ENCODE measurements at places on chromosomes 7 and 10.
A peak's percentile ranks its signal among the peaks of the same experiment; 100 is the strongest.

DNA sequence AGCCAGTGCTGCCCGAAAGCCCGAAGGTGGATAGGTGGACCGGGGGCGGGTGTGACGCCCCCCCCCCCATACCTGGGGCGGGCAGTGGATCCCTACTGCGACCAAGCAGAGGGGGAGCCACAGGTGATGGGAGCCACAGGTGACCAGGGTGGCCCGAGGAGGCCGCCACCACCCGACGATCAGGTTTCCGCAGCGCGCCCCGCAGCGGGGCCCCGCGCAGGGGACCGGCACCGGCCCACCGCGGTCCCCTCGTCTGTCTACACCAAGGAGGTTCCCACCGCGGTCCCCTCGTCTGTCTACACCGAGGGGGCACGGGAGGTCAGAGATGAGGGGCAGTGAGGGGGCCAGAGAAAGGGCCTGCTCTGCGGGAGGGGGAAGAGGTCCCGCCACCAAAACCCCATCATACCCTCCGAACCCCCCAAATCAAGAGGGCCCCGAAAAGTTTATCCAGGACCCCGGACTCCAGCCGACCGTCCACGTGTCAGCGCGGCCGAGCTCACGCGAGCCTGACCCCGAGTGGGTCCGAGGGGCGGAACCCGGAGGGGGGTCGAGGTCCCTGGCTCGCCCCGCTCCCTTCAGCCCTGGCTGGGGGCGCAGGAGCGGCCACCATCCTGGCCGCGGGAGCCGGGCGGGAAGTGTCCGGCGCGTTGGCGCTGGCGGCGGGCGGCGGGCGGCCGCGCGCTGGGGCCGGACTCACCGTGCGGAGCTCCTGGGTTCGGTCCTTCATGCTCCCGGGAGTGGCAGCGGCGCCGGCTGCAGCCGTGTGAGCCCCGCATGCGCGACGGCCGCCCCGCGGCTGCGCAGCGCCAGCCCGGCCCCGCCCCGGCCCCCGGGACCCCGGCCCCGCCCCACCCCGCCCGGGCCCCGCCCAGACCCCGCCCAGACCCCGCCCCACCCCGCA is at the start of gene STX1A:
Gene STX1A (minus strand): TSS at position 765 of the 901 bp plus-strand sequence. CDS start 38 bp downstream, at position 727.
- peak; percentile 85 for DNase-seq

DNA sequence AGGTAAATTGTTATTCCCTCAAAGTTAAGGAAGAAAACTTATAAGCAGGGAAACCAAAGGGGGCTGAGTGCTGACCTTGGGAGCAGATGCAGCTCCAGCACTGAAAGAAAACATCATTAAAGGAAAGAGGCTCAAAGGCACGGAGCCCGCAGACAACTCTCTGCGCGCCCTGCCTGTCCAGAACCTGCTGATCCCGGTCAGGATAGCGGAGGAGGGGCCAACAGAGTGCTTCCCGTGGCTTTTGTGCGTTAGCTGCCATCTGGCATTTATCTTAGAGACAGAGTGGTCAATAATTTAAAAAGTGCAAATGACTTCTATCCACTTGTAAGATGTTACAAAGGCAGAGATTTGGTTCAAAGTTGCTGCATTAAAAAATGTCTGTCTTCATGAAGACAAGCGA is 162.1 kb downstream of the FANK1 start:
- DNase-seq, result peak; percentile 83

- no peak for DNase-seq
Measured at GRCh38 chr7:156487811-156488533, 152.6 kb upstream of the RNF32 start.

- no peak for DNase-seq
Measured at GRCh38 chr10:104424719-104425118, 71.1 kb downstream of the CFAP58 start.

- DNase-seq, result peak; percentile 62
Measured at GRCh38 chr10:47326927-47327330, 4.7 kb downstream of the GDF2 start.

GRCh38 chr7:71326595-71326994 is 194.7 kb downstream of the GALNT17 start:
- DNase-seq, result no peak

DNA sequence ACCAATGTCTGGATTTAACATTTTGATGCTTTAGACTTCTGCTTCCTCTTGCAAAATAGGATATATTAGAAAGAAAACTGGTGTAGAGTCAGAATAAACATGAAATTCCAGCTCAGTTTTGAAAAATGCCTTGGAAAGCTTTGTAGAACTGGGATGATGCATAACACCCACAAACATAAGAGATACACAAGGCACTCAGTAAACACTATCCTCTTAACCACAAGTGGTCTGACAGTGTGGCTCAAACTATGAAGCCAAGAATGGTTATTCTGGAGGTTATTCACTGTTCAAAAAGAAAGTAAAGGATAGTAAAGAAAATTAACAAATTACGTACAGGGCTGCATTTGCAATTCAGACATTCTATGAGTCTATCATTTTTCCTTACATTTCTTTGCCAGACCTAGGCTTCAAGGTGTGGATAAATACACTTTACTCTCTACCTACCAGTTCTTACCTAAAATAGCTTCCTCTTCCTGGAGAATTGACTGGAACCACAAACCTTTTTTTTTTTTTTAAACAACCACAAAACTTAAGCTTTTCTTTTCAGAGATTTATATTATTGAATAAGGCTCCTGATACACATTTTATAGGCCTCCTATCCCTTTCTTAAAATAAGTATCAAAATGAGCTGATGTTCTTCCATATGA is 9.0 kb upstream of the RSBN1L start:
- no peak for DNase-seq

DNA sequence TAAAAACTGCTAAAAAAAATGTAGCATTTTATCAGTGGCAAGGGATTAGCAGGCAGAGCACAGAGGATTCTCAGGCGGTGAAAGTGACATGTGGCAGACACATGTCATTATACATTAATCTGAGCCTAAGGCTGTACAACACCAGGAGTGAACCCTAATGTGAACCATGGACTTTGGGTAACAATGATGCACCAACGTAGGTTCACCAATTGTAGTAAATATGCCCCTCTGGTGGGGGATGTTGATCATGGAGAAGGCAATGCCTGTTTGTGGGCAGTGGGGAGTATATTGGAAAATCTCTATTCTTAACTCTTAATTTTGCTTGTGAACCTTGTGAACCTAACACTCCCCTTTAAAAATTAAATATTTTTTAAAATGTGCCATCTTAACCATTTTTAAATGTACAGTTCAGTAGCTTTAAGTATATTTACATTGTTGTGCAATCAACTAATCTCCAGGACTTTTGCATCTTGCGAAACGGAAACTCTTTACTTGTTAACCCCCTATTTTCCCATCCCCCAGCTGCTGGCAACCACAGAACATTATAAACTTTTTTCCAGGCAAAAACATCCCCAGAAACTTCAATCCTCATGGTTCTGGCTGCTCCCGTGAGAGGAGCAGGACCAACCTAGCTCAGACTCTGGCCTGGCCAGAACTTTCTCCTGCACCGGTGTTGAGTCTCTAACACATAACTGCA is 29.9 kb downstream of the LRRC20 start:
- DNase-seq, result no peak

DNA sequence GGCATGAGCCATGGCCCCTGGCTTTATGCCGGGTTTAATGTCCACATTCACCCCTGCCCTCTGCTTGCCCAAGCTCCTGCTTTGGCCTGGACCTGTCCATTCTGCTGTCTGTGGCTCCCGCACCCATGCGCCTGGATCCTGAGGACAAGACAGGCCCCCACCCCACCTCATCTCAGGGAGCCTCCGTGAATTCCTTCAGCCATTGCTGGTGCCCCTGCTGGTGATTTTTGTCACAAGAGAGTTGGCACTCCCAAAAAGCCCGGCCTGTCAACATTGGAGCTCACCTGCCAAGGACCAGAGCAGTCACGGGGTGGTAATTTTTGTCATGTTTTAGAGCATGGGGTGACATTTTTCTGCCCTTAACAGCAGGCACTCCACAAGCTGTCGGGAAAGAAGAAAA is 127.5 kb upstream of the PLXNA4 start:
- DNase-seq, result no peak

DNA sequence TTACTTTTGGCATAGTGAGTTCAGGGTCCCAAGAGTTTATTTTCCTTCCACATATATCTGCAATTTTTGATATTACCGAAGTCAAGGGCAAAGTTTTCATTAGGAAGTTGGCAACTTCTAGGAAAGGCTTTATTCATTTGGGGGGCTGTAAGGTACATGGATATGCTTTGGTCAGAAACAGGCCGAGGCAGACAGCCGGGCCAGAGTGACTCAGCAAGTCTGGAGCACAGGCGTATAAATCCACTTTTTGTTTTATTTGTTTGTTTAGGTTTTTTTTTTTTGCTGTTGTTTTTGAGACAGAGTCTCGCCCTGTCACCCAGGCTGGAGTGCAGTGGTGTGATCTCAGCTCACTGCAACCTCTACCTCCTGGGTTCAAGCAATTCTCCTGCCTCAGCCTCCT is 3.7 kb downstream of the ZNF680 start:
- no peak for DNase-seq

- no peak for DNase-seq
Measured at GRCh38 chr10:92844746-92845145, 3.6 kb upstream of the EXOC6 start.

DNA sequence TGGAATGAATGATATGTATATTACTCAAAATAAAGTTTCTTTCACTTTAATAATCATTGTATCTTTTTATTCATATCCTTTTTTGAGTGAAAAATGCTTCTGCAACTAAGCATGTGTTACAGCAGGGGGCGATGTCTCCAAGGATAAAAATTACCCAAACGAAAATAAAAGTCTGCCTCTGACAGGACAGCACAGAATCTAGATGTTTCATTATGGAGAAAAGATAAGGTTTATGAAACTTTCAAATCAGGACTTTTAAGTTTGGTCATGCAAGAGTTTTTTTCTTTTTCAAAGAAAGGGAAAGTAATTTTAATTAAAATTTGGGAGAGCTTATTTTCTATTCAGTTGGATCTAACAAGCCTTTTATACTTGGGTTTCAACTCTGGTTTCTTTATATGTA is 48.4 kb downstream of the TES start:
- peak; percentile 25 for DNase-seq

GRCh38 chr7:66768865-66769832 is 28.6 kb downstream of the RABGEF1 start:
- DNase-seq, result no peak

DNA sequence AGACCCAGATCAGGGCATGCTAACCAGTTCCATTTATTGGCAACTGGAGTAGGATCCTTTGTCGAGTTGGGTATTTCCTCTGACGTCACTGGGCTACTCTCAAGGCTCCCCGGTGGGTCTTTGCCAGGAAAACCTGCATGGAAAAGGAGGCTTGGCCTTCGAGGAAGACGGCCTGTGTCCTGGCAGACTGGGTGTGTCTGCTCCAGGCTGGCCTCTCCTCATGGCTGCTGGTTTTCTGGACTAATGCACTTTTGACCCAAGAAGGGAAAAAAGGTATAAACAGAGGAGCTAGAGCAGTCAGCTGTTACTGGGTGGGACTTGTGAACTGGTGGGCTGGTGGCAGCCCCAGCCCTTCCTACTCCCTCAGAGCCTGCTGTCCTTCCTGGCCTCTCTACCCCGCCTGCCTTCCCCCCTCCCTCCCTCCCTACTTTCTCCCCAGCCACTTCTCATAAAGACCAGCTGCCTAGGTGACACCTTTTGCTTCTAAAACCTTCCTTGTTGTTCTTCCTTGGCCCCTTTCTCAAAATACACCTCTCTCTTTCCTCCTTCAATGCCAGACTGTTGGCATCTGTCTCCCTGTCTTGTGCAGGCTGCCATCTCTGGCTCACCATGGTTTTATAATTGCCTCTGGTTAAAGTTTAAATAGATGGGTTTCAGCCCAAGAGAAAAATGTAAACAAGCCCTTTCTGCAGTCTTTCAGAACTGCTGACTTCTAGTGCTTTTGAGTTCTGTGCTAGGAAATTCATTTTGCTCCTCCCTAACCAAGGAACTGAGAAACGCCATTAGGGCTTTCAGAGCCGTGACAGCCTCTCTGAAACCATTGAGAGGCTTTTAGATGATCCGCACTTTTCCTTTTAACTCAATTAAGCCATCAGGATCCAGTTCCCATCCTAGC is 101.8 kb upstream of the MKLN1 start:
- DNase-seq, result no peak

GRCh38 chr10:71241830-71242621 is 29.7 kb downstream of the UNC5B start:
- DNase-seq, result peak; percentile 60

DNA sequence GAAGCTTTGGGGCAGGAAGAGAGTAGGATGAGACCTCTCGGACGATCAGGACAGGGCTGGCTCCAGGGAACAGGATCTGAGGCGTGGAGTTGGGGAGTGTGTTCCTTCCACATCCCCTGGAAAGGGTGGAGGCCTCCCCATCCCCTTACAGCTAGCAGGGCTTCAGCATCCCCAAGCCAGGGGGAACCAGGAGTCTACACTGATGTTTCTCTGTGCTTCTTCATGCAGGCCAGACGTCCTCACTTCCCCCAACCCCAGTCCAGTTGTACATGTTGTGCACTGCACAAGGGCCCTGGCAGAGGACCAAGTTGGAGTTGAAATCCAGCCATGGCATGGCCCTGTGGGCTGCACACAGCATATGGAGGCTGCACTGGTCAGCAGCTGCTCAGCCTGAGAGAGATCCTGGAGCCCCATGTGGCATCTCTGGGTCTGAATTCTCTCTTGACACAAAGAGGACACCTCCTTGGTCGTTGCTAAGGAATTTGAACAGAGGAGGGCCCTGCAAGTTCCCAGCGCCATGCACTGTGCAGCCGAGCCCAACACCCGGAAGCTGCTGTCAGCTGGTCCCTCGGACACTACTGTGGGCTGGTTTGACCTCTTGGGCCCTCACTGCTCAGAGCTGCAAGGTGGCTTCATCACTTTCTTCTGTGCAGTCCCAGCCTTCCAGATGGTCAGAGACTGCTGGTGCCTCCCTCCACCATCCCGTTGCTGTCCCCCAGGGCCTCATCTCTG is 181.1 kb downstream of the DNAJB6 start:
- no peak for DNase-seq

DNA sequence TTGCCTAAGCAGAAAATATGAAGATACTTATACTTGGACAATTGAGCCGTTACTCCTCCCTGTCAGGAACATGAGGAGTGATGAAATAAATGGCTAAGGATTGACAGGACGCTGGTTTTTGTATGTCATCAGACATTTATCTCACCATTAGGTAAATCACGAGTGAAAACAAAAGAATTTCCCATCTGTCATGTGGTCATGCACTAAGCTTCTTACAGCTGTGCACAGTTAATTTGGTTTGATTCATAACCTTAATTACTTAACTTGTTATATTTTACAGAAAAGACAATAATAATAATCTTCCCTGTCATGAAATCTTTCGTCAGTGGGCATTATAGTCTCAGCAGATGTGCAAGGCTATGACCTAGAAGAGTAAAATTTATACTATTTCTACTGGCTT is 266.5 kb downstream of the HGF start:
- no peak for DNase-seq

- DNase-seq, result no peak
Measured at GRCh38 chr10:61286686-61287085, 166.5 kb downstream of the TMEM26 start.

- DNase-seq, result no peak
Measured at GRCh38 chr10:636769-637168, 52.7 kb downstream of the DIP2C start.

- no peak for DNase-seq
Measured at GRCh38 chr7:139109983-139110411, 477 bp upstream of the ZC3HAV1 start.

GRCh38 chr10:24989867-24990266 is 26.1 kb downstream of the ENKUR start:
- DNase-seq, result no peak

GRCh38 chr10:132848291-132848701 is 62.3 kb upstream of the NKX6-2 start:
- no peak for DNase-seq

- no peak for DNase-seq
Measured at GRCh38 chr7:14414274-14414986, 425.0 kb upstream of the ETV1 start.

GRCh38 chr7:28623863-28624262 is 211.5 kb downstream of the CREB5 start:
- DNase-seq, result no peak

GRCh38 chr10:44898665-44899064 is 12.5 kb upstream of the TMEM72 start:
- DNase-seq, result no peak

Data from BE2C (cell line).